T-helper 9 cell (primary cell): ENCODE measurements at places on chromosomes 7 and 10.

- DNase-seq = no peak
These were observed 33.2 kb downstream of the KIF20B start for GRCh38 chr10:89734616-89735015.

- DNase-seq = no peak
These were observed 636.5 kb downstream of the CALN1 start for GRCh38 chr7:71775648-71776047.

- DNase-seq = no peak
These were observed 37.9 kb downstream of the GRK5 start for GRCh38 chr10:119245272-119245671.

DNA sequence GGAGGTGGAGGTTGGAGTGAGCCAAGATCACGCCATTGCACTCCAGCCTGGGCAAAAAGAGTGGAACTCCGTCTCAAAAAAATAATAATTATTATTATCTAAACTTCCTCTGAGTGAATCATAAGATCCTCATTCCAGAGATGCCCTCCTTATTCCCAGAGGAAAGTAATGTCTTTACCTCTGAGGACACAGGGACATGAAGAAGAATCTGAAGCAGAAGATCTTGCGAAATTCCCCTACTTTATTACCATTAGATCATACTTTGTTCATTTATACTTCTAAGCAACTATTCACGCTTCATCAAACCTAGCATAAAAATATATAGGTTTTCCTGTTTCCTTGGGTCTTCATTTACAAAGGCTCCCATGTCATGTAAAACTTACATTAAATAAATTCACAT is 143.1 kb downstream of the ETV1 start:
- no peak for DNase-seq

- DNase-seq = no peak
These were observed 225.9 kb downstream of the EMX2 start for GRCh38 chr10:117768333-117769042.

DNA sequence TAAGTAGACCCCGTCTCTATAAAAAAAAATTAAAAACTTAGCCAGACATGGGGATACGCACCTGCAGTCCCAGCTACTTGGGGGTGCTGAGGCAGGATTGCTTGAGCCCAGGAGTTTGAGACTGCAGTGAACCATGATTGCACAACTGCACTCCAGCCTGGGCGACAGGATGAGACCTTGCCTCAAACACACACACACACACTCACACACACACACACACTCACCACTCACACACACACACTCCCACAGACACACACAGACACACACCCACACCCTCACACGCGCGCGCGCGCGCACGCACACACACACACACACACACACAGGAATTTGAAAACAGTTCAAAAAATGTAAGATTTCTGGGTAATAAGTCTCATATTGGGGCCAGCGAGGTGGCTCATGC is 8.7 kb upstream of the GRIFIN start:
- no peak for DNase-seq

DNA sequence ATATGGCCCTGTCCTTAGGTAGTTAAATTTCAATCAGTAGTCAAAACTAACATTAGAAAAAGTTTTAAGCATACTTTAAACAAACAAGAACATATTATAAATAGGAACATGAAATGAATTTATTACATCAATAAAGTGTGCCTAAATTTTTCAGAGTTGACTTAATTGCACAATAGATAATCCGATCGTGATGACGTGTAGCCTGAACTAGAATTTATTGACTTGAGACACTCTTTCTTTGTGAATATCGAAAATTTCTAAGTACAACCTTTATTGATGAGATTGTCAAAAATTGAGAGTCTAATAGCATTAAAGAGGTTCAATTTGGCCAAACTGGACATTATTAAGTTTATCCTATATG is 56.0 kb downstream of the CALD1 start:
- DNase-seq = no peak

GRCh38 chr7:41268878-41269277 is 434.0 kb downstream of the INHBA start:
- no peak for DNase-seq

DNA sequence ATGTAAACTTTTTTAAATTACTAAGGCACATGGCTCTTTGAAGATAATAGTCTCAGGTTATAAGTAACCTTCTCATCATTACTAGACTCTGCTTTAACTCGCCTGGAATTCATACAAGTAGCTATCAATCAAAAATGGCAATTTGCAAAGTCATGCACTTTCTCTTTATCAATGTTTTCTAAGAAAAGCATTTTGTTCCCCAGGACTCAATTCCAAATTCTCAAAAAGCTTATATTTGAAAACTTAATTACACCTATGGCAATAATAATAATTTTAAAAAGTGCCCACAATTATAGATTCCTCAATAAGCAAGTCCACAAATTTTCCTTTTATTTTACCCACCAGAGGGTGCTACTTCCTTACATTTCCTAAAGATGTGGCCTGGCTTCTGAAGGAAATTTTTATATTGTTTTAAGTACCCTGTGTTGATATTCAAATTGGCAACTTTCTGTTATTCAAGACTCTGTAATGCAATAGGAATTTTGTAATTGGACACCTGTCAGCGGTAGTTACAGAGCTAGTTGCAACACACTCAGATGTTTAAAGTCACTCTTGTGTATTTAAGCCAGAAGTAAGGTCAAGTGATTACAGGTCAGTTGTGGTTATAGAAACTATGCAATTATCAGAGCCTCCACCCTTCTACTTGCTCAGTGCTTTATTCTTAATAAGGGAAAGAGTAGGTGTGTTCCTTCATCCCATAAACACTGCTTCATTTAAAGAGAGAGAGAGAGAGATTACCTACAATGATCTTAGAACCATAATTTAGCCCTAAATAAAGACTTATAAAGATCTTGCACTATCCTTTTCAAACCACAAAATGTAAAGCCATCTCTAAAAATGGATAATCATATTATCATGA is 47.1 kb upstream of the HYAL4 start:
- DNase-seq = no peak

- DNase-seq = no peak
These were observed 30.8 kb upstream of the NKX6-2 start for GRCh38 chr10:132816718-132817117.

GRCh38 chr7:114217026-114217806 is 197.4 kb upstream of the FOXP2 start:
- no peak for DNase-seq

GRCh38 chr10:32976338-32976737 is 18.3 kb upstream of the ITGB1 start:
- DNase-seq = no peak

DNA sequence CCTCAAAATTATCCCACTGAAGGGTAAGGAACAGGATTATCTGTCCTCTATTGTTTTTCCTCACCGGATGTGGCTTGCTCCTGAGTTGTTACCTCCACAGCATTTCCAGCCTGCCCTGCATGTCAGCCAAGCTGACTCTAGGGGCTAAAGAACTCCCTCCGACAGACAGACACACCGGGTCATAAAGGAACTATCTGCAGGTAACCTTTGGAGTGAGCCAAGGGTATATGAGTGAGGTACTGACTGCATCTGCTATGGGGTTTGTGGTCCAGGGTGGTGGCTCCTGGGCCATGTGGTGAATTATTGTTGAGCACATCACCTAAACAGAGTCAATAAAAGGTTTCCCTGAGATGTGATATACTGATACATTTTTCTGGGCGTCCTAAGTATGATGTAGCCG is 6.9 kb upstream of the KAZALD1 start:
- DNase-seq = no peak

DNA sequence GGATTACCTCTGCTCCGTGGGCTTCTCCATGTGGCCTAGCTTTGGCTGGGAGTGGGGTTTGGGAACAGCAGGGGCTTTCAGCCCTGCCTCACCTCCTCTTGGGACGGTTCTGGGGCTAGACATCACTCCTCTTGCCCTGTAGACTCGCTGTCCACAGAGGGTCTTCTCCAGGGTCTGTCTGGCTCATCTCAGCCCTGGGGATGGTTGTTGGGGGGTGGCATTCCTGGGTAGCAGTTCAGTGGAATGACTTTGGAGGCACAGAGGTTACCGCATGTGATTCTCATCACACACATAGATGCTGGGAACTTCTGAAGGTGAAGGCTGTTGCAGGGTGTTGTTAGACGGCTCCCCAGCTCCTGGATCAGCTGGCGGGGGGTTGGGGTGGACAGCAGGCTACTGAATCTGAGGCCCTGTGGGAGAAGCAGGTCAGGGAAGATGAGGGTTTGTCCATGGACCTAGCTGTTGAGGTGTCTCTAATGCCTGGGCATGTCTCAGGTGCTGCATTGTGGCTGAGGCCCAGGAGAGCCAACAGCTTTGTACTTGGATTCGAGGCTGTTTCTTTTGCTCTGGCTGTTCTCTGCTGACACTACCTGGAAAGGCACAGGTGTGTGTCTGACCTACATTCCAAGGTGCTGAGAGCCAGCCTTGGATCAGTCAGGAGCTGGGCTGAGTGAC is 23.8 kb downstream of the RAMP3 start:
- DNase-seq = no peak

DNA sequence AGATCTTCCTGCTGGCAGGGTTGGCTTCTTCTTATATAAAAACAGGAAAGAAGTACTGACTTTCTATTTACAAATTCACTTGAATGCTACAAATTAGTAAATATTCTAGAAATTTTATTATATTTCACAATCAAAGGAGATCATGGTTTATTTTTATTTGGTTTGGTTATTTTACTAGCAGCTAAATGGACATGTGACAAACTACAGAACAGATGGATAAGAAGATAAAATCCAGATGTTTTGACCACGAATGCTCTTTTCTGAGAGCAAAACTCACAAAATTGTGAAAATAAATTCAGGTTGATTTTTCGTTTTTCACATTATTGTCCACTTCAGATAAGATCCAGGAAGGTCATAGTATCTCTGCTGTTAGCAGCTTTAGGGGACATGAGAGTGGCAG is 55.4 kb downstream of the CACNA2D1 start:
- no peak for DNase-seq

DNA sequence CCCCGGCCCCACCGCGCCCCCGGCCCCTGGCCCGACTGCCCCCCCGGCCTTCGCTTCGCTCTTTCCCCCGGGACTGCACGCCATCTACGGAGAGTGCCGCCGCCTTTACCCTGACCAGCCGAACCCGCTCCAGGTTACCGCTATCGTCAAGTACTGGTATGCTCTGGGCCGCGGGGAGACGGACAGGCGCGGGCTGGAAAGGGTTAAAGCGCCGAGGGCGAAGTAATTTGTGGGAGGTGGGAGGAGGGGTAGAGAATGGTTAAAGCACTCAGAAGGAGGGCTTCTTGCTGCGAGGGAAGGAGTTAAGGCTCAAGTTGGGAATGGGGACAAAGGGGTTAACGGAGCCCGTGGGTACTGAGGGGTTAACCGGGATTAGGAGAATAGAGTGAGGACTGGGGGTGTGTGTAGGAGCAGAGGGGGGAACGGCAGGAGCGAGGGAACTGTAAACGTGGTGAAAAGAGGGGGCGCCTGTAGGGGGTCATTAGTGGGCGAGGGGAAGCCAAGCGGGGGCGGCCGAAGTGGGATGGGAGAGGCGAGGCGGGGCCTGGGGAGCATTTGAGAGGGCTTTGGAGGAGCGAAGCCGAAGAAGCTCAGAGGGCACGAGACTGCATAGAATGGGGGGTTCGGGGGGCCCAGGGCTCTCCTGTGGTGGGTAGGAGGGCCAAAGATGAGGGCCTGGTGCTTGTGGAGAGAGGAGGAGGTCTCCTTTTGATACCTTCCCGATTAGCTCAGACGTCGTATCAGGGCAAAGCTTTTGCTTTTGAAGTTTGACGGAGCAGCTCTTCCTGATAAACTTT is 605 bp downstream of the SUFU start:
- peak; percentile 16 for DNase-seq

- DNase-seq = no peak
These were observed 870.5 kb downstream of the LRMDA start for GRCh38 chr10:76301950-76302349.

DNA sequence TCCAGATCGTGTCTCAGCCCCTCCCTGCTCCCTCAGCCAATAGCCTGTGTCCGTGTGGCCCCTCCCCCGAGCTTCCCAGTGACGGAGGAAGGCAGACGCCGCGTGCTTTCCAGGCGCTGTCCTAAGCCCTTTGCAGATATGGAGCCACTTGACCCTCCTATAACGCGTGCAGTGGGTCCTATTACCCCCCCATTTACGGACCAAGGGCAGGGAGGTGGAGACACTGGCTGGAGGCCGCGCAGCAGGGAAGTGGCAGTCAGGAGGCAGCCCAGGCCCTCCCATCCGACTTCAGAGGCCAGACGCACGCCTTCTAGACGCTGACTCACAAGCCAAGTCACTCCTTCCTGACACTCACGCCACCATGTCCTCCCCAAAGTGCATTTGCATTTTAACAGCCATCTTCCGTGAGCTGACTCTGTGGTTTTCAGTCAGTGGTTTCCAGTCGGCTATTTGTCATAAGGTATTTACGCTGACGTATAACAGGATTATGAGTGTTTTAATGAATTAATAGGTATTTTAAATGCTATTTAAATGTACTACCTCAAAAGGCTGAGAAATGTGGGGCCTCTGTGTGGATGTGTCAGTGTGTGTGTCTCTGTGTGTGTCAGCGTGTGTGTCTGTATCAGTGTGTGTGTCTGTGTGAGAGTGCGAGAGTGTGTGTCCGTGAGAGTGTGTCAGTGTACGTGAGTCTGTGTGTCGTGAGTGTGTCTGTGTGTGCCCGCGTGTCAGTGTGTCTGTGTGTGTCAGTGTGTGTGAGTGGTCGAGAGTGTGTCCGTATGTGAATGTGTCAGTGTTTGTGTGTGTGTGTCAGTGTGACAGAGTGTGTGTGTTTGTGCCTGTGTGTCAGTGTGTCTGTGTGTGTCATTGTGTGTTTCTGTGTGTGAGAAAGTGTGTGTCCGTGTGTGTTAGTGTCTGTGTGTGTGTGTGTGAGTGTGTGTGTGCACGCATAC is 92.0 kb upstream of the INSIG1 start:
- peak; percentile 73 for DNase-seq

- DNase-seq = no peak
These were observed 13.9 kb upstream of the LRMDA start for GRCh38 chr10:75417522-75417927.

DNA sequence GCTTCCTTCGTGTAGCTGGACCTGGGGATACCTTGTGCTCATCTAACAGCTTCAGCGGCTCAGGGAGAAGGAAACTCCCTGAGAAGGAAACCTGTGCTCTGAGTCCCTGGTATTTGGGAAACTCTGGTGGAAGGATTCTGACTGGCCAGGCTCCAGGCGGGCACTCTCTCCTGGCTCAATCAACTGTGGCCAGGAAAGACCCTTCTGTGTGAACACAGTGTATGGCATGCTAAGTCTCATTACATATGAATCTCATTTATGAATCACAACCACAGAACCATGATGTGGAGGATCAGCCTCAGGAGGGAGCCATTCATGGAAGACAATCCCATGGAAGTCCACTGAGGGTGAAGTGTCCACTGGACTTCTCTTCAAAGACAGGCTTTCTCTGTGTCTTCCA is 20.9 kb downstream of the NPS start:
- no peak for DNase-seq

DNA sequence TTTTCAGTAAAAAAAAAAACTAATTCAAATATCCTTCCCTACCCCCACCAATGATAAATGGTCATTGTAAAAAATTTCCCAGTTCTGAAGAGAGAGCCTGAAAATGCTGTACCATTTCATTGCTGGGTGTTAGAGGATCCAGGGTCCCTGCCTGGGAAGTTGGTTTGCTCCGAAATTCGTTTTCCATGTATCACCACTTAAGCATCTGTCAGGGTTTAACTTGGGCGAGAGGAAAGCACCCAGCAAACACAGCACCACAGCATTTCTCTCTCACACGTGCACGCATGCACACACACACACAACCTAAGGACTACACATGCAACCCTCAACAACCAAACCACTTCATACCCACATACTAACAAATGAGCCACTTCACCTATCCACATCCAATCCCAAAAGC is 42.1 kb upstream of the EMX2 start:
- no peak for DNase-seq

GRCh38 chr7:50751146-50751545 is 31.6 kb downstream of the GRB10 start:
- DNase-seq = no peak
